NCI-H748 treated with DMSO at 0.1 percent for 48 hours (cell line): ENCODE measurements at places on chromosomes 16 and 17.

GRCh38 chr16:67192781-67193361, 916 bp downstream of the E2F4 start:
- DNase-seq: no peak

DNA sequence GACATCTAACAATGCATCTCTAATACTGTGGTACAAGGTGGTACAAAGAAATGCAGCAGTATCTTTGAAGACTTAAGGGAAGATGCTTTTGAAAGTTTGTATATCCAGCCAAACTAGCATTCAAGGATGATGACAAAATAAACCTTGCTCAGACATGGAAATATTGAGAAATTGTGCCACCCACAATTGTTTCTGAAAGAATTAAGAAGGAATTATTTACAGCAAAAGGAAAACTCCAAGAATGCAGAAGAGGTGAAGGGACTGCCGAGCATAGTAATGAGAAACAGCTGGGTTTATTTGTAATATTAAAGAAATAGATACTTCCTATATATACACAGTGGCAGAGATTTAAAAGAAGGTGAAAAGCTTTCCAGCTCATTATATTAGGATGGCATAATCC, 29.5 kb downstream of the PMFBP1 start:
- DNase-seq: no peak

GRCh38 chr17:62808576-62808970, 459 bp upstream of the MARCHF10 start:
- no peak for DNase-seq

- no peak for DNase-seq
These were observed 7.2 kb downstream of the PLA2G15 start for GRCh38 chr16:68252383-68252782.

DNA sequence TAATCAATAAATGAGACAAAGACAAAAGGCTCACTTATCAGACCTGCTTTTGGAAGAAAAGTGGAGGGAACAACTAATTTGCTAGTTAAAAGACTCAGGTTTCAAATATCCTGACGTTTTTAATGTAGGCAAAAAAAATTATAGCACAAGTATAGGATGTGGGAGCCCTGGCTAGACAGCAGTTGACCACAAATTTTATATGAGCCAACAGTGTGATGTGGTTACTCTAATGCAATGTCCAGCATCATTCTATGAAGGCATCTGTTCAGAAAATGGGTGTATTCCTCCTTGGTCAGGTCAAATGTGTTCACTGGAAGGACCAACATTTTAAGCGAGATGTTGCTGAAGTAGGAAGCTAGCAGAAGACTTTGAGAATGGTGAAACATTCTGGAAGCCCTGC, 237.4 kb downstream of the MAP2K6 start:
- DNase-seq: no peak

GRCh38 chr16:585351-585750, 4.5 kb upstream of the RAB40C start:
- DNase-seq: no peak

GRCh38 chr17:21131137-21131536, 4.4 kb downstream of the DHRS7B start:
- no peak for DNase-seq

DNA sequence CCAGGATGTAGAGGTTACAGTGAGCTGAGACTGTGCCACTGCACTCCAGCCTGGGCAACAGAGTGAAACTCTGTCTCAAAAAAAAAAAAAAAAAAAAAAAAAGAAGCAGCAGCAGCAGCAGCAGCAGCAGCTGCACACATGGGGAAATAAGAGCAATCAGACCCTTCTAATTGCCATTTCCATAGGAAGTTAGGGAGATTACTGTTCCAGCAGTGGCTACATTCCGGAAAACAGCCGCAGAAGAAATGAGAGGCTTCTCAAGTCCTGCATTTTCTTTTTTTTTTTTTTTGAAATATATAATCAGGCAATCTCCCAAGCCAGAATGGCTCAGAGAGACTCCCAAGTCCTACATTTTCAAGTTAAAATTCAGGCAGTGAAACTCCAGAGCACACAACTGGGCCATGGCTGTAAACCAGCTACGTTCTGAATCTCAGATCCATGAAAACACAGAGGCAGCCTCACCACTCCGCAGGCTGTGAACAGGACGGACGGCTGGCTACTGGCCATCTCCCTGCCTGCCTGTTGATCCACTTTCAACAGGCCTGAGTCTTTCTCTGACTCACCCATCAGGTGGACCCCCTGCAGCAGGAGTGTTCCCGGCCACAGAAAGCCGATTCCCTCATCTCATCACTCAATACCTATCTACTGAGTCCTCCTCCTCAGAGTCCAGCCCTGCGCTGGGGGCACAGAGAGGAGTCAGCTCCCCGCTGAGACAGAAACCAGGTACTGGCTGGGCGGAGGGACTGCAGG, 15.0 kb downstream of the TRPV1 start:
- no peak for DNase-seq

GRCh38 chr17:68908045-68908444, 47.1 kb downstream of the ABCA8 start:
- DNase-seq: no peak

DNA sequence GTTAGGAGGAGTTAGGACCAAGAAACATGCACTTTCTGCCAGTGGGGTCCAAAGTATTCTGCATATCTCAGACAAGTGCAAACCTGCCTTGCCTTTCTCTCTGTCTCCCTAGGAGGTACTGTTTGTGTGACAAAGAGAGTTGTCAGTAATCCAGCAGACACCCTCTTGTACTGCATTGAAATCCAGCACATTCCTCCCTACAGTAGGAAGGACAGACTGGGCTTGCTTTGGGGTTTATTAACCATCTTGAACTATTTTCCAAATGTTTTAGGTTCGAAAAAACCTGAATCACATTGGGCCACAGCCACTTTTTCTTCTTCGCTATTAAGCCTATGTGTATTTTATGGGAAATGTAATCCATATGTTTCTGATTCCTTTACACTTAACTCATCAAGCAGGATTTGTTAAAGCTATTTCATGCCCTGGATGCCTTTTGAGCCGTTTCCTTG, 204.2 kb upstream of the KCNJ16 start:
- DNase-seq: no peak

DNA sequence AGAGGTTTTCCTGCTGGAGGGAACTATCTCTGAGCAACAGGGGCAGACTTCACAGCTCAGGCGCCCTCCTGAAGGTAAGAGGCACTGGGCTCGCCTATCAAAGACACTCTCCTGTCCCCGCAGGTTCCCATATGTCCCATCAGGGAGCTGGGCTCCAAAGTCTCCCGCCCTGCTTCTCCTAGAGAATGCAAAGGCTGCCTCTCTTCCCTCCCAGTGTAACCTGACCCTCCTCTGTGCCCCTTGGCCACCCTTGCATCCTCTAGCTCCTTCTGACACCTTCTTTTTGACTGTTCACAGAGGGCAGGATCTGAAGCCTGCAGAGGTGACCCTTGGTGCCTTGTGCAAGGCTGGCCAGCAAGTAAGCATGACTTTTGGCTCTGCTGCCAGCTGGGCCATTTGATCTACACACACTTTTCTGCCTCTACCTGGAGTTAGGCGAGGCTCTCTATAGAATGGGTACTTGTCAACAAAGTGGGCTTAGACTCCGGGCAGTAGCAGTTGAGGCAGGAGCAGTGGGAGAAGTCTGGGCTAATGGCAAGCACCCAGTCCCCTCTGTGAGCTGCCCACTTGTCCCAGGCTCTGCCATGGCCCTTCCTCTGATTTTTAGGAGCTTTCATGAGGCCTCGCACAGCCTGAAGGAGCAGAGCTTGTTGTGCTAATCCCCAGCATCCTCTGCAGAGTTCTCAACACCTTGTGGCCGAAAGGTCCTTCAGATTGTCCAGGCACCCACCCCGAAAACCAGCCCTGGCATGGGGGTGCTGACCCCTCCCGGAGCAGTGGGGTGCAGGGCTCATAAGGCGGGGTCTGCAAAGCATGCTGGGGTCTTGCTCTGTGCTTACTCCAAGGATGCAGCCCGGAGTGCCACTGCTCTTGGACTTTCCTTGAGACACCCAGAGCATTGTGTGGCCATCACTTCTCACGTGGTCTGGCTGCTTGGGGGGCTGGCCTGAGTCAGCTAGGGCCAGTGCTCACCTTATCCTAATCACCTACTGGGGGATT, 122.9 kb downstream of the METRNL start:
- DNase-seq: no peak

- DNase-seq: no peak
These were observed 2.3 kb upstream of the CYTH1 start for GRCh38 chr17:78784352-78784751.

DNA sequence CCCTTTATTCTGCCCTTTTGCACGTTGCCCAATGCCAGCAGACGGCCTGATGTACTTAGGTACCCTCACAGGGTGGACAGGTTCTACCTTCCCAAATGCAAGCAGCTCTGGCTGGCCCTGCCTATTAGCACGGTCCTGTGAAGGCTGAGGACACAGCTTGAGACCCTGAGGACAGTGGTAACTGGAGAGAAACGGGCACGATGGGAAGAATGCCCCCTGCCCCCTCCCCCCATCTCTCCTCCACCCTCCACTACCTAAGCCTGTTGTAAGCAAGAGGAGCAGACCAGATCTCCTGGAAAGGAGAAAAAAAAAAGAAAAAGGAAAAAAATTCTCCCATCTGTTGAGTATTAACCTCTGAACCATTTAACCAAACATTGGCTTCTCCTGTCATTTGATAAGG, 34.1 kb downstream of the MEOX1 start:
- no peak for DNase-seq

- DNase-seq: peak; percentile 66
These were observed at the start of gene HYDIN for GRCh38 chr16:71230122-71230845. Gene HYDIN (minus strand): TSS chr16:71230722. CDS start chr16:71186895, 43,827 bp downstream.

DNA sequence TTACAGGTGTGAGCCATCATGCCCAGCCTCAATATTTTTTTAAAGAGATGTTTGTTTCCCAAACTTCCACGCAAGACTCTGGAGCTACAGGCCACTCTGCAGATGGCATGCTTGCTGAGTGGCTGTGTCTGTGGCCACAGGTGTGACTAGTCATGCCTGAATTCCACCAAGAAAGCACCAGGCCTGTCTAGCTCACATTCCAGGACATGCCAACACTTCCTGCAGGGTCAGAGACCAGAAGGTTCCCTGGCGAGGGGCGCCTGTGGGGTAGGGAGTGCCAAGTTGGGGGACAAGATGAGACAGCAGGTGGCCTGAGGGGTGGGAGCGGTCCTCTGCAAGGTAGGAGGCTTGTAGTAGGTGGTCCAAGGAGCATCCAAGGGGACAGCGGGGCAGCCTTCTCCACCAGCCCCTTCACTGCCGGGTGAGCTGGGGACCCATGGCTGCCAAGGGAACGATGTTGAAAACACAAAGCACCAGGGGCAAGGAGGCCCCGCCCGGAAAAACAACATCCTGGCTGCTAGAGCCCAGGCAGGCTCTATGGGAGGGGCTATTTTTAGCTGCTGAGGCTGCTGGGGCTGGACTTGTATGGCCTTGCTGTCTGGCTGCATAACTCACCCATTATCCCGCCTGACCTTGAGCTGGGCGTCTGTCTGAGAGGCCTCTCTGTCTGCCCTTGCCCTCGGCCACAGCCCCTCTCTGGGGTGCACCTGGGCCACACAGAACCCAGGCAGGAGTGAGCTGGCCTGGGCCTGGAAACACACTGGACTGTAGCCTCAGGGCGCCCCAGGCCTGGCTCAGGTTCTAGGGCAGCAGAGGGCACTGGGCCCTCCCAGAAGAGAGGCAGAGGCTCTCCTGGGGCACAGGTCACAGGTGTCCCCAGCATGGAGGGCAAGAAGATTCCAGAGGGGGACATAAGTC, 5.7 kb downstream of the TRIM47 start:
- no peak for DNase-seq

GRCh38 chr17:80217703-80218362, 2.3 kb downstream of the SGSH start:
- no peak for DNase-seq

GRCh38 chr17:20116683-20117309, 107.6 kb downstream of the SPECC1 start:
- peak; percentile 52 for DNase-seq

GRCh38 chr16:1902547-1903219, 15.5 kb downstream of the HS3ST6 start:
- no peak for DNase-seq

DNA sequence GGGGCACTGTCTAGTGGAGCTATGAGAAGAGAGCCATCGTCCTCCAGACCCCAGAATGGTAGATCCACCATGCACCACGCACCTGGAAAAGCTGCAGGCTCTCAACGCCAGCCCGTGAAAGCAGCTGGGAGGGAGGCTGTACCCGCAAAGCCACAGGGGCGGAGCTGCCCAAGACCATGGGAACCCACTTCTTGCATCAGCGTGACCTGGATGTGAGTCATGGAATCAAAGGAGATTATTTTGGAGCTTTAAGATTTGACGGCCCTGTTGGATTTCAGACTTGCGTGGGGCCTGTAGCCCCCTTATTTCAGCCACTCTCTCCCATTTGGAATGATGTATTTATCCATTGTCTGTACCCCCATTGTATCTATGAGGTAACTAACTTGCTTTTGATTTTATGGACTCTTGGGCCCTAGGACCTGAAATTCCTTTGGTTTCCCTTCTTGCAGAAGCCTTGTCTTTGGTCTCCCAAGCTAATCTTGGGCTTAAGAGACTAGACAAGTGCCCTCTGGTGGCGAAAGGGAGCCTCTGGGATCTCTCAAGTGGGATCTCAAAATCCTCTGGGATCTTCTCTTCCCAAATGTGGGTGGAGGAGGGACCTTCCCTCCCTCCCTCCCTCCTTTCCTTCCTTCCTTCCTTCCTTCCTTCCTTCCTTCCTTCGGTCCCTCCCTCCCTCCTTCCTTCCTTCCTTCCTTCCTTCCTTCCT, 58.2 kb upstream of the HAPSTR1 start:
- DNase-seq: no peak

DNA sequence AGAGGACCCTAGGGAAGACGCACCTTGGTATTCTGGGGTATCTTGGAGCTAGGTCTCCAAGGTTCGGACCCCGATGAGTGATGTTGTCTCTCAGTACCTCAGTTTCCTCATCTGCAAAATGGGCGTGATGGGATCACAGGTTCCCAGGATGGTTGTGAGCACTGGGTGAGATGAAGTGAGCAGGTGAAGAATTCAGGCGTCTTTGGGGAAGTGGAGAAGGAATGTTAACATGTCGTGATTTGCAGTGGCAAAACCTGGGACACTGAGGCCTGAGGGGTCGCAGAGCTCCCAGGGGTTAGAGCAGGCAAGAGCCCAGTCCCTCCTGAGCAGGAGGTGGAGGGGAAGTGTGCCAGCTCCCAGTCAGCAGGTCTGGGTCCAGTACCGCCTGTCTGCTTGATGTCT, 215.1 kb upstream of the GSE1 start:
- DNase-seq: no peak

DNA sequence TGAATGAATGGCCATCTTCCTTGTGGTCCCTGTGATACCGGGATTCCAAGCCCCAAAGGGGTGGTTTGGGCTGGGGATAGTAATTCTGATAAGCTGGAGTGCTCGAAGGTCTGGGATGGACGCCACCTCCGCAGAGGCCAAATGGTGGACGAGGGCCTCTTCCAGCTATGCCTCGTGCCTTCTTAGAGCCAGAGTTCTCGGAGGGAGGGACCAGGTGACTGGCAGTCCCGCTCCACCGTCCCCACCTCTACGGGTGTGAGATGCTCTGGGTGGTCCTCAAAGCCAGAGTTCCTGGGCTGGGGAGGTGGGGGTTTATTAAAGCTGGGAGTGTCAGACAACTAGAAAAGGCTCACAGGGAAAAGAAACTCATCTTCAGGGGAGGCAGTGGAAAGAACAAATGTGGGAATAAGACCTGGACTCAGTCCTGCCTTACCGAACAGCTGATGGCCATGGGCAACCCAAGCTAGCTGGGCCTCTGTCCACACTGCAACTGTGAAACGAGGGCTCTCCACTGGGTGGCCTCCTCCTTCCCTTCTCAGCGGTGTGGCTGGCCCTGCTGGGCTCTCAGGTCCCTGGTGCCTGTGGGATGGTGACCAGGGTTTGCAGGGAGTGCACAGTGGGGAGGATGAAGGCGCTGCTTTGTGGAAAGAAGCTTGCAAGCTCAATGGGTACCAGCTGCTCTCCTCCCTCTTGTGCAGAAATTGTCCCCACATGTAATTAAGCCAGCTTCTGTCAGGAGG, 75.2 kb downstream of the N4BP1 start:
- DNase-seq: no peak

- DNase-seq: no peak
These were observed 16.6 kb downstream of the NOS2 start for GRCh38 chr17:27783440-27784350.
